Breast epithelium (tissue), 4 donors: ENCODE measurements at places on chromosomes 1 and 21.

GRCh38 chr1:64098846-64099582, 104.4 kb upstream of the UBE2U start:
- no peak for DNase-seq

GRCh38 chr1:227521782-227522181, 41.6 kb upstream of the ZNF678 start:
- no peak for DNase-seq

GRCh38 chr1:165228111-165228655, 128.3 kb downstream of the LMX1A start:
- DNase-seq = no peak

DNA sequence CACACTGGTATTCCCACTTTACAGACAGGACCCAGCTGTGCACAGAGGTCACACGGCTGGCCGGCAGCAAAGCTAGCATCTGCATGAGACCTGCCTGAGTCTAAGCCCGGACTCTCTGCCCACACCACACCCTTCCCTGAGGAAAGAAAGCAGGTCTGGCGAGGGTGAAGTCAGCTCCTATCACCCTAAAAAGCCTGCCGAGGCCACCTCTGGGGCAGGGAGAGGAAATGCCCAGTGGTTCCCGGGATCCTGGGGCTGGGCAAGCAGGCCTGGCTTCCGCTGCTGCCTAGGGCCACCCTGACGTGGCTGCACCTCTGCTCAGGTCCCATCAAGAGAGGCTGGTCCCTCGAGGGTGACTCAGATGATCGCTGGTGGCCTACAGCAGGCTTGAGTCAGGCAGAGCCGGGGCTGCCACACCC, 42.2 kb downstream of the RAP1GAP start:
- DNase-seq = peak; percentile 29

DNA sequence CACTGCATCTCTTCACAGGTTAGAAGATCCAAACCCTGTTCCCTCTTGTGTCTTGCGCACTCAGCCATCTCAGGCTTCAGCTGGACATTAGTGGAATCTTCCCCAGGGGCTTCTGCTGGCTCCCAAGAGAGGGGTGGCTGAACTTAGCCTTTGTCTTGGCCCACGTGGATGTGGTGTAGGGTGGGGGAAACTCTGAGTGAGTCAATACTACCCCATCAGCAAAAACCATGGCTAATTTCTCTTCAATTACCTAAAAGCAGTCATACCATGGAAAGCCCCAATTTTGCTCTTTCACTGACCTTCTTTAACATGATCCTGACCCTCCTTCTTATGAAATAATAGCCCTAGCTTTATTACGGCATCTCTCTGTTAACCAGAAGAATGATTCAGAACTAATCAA, 72.5 kb upstream of the RAB3GAP2 start:
- no peak for DNase-seq

- DNase-seq = no peak
Measured at GRCh38 chr1:94708811-94709210, 111.3 kb upstream of the SLC44A3 start.

- no peak for DNase-seq
Measured at GRCh38 chr1:210362526-210362925, 33.8 kb downstream of the HHAT start.

GRCh38 chr21:35002879-35003722, 46.0 kb downstream of the RUNX1 start:
- DNase-seq = no peak

GRCh38 chr1:52239708-52240001, 97.8 kb downstream of the ZFYVE9 start:
- no peak for DNase-seq

- no peak for DNase-seq
Measured at GRCh38 chr1:167206166-167206835, 14.4 kb upstream of the POU2F1 start.

- no peak for DNase-seq
Measured at GRCh38 chr1:196114193-196114592, 494.0 kb downstream of the KCNT2 start.

GRCh38 chr21:42314616-42315295, 453 bp downstream of the TFF3 start:
- no peak for DNase-seq

- DNase-seq = no peak
Measured at GRCh38 chr1:17581389-17582123, 42.1 kb downstream of the ARHGEF10L start.

DNA sequence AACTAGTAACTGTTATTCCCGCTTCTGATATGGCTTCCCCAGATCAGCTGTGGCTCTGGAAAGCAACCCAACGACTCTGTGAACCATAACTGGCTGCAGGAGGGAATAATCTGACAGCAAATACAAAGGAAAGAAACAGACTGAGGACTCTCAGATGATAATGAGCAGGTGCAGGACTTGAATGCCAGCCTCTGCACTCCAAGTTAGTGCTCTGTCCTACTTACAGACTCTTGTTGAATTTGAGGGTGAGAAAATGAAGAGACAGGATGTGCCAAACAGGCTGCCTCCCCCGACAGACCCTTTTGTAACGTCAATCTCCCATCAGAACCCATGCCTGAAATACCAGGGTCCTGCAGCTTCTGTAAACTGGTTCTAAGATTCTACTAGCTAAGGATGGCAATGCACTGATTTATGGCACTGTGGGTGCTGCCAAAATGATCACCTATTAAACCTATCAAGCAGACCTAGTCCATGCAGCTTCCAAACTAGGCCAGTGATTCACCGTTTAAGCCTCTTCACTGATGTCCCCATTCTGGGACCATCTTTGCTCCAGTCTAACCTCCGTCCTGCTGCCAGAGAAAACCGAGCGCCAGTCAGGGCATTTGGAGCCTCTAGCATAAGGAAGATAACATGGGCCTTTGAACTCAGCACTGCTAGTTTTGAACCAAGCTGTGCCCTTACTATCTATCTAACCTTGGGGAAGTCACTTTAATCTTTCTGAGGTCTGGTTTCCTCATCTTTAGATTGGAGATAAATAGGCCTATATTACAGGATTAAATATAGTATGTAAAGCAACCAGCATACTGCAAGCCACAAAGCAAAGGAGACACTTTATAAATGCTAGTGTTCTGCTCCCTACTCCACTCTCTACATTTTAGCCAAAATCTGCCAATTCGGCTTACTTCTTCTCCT, 4.8 kb downstream of the MKNK1 start:
- no peak for DNase-seq

DNA sequence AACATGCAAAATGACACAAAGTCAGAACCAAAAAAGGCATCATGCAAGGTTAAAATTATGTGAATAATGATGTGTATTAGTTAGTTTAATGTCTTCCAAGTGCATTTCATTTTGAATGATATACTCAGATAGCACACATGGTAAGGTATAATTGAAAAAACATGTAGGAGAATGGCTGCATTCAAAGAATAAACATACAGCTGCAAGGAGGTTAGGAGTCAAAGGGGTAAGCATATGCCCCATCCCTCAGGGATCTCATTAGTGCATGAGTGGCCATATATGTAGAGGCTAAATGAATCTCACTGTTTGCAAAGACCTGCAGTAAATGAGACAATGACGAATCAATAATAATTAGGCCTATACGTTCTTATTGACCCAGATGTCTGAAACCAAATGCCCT, 179.7 kb upstream of the HOOK1 start:
- no peak for DNase-seq

DNA sequence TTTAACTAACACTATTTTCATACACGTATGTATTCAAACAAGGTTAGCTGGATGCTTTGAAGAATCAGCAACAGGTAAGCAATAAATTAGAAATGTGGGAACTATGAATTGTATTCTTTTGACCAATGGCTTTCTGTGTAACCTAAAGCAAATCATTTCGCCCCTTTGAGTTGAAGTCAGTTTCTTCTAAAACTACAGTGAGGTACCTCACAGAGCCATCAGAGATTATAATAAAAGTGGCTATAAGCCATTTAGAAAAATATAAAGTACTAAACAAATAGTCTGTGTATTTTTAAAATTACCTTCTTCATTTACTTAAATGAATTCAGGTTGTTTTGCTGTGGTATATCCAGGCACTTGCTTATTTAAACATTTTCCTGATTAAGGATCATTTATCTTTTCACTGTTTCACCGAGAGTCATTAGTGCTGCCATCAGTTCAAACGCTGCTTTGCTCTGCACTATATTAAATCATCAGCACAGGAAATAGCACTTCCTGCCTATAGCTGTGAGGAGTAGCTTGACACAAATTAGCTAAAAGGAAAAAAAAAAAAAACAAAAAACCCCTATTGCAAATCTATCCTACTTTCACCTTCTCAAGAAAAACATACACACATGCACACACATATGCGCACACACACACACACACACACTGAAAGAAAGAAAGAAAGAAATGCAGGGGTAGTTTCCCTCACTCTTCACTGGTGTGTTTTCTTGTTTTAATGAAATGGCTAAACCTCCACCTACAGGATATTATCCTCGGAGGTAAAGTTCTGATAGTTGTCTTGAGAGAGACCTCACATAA, 39.8 kb upstream of the C1orf105 start:
- no peak for DNase-seq

- no peak for DNase-seq
Measured at GRCh38 chr1:115184951-115185331, 95.6 kb upstream of the TSPAN2 start.

GRCh38 chr1:184825571-184825970, 70.9 kb upstream of the EDEM3 start:
- no peak for DNase-seq

DNA sequence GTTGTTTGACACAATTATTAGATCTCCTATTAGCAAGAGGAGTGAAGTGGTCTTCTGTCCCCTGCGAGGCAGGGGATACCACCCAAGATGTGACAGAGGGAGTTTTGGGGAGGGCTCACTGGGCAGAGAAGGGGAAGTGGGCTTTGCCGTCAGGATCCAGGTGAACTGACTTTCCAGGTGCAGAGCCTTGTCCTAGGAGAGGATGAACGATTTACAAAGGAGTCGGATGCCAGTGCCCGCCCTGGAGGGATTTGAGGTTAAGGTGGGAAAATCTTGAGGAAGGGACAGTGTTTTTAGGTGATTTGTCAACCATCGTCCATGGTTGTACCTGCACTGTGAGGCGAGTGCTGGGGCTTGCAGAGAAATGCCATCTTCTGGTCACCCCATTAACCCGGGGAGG, 201.0 kb downstream of the CAMTA1 start:
- no peak for DNase-seq

GRCh38 chr1:61490924-61491323, 234.0 kb downstream of the TM2D1 start:
- DNase-seq = no peak

GRCh38 chr1:21655748-21656147, 13.4 kb downstream of the RAP1GAP start:
- no peak for DNase-seq

GRCh38 chr1:54275349-54275748, 75.4 kb downstream of the MRPL37 start:
- peak; percentile 65 for DNase-seq

GRCh38 chr21:46154155-46154954, 1.0 kb downstream of the FTCD start:
- no peak for DNase-seq

DNA sequence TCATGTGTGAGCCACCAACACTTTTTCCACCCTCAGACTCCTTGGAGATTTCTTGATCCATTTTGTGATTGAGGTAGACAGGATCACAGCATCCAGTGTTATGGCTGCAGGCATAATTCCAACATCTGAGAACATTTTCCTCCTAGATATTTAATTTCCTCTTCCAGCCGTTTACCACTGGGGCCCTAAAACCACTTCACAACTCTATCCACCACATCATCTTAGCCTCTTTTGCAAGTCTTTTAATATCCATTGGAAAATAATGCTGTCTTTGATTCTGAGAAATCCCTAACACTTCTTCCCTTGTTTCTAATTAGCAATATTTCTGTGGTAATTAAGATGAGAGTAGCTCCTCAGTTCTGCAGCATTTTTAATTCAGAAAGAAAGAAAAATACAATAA, 190.1 kb downstream of the TNR start:
- DNase-seq = no peak

- no peak for DNase-seq
Measured at GRCh38 chr1:3654549-3655281, 2.4 kb downstream of the TP73 start.

GRCh38 chr1:54024358-54024757, 6.4 kb upstream of the LDLRAD1 start:
- DNase-seq = no peak

DNA sequence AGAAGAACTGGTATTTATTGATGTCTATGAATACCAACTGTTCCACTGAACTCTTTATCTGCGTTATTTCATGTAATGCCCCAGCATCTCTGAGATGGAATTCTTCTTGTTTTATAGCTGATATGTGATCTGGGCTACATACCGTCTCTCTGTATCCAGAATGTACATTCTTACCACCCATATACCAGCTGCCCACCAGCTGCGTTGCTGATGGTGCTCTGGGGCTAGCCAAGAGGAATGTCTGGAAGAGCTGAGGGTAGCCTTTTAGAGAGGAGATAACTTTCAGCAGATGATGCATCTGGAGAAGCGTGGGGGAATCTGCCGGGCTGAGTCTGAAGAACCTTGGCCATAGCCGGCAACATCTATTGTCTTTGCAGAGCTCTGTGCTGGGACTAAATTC, 137.5 kb downstream of the RYR2 start:
- no peak for DNase-seq

GRCh38 chr1:60950224-60951063, 131.9 kb upstream of the NFIA start:
- DNase-seq = no peak

DNA sequence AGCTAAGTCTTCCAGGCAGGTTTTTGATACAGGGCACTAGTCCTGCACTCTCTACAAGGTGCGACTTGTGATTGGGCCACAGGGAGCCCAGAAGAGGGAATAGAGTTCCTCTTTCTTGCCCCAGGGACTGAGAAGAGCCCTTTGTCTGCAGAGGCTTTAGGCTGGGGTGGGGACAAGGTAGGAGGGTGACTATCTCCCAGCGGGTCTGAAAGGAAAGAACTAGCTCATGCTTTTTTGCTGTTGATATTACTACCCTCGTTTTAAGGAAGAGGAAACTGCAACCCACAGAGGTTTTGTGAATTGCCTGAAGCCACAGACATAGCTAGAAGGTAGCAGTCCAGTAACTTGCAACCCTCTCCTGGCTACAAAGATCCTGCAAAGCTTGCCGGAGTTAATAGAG, 615.2 kb downstream of the MATN1 start:
- no peak for DNase-seq

DNA sequence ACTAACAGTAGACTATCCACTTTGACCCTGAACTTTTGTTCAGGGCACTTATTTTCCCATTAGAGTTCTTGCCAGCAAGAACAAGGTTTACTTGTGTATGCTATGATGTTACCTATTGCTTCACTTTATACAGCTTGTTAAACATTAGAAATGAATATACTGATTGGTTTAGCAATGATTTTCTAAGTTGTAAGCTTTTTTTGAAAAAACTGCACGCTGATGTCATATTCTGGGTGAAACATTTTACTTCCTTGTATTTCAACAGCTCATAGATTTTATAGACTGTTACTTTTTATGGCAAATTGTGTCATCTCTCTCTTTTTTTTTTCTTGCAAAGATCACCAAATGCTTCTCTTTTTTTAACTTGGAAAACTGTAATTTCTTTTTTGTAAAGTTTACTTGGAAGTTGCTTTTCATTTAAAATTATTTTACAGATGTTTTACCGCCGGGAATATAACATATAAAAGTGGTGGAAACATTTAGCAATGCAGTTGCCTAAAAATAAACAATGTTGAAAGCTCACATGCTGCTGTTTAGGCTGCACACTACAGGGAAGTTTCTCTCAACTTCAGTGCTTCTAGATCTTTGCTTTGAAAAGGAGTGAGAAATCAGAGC, 215.3 kb upstream of the NFIA start:
- DNase-seq = no peak

- DNase-seq = no peak
Measured at GRCh38 chr1:59331686-59332620, 35.1 kb downstream of the FGGY start.

- no peak for DNase-seq
Measured at GRCh38 chr1:170225781-170226530, 80.2 kb downstream of the NTMT2 start.
